Activated naive CD4-positive, alpha-beta T cell treated with anti-CD3 and anti-CD28 coated beads, Interleukin-2, amount 10 ng/mL, durations not matched to agents 5 hours and 36 hours (primary cell): ENCODE measurements at places on chromosomes 13 and 19. TPM values are rescaled to one million over a fixed set of nuclear protein-coding genes. Genes with fewer than 3 reads are reported as not detected.

Gene HSH2D
- 40.3 TPM for total RNA-seq

Gene WDR88
- total RNA-seq: not detected

Gene IL4I1
- 3.7 TPM for total RNA-seq

Gene MBD3L3
- total RNA-seq: not detected

Gene KIR3DL1
- 0.12 TPM for total RNA-seq
